HCT116 (cell line): ENCODE measurements at places on chromosomes 11 and 22.

DNA sequence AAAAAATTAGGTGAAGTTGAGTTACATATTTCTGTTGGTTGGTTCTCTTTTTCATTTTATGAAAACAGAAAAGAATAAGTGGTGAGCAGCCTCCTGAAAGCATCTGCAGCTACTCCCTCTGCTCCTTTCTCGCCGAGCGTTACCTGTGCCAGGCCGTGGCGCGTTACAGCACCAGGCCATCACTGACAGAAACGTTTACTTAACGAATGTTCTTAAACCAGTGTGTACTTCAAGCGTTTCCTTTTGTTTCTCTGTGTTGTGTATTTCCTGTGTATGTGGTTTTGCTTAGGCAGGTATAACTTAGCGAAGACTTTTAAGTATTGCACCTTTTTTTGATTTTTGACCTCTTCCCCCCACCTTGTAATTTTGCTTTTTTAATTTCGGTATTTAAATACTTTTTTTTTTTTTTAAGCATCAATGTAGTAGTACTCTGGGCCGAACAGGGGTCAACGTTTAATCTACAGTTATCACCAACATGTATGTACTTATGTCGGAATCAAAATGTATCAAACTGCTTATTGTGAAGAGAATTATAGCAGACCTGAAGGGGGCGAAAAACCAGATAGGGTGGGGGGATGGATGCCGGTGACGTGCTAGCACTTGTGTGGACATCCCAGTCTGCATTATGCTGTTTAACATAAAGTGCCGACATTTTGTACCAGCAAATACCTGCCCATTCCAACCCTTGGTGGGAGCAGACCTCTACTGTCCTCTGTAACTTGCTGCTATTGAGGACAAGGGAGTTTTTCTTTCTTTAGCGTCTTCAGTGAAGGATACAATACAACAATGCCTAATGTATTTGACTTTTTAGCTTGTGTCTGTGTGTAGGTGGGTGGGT, 21.6 kb upstream of the ADSL start:
- no peak for DNase-seq

GRCh38 chr22:46450931-46451561, 86.4 kb downstream of the CELSR1 start:
- no peak for DNase-seq

- DNase-seq: no peak
Observed at GRCh38 chr11:798093-798713, at the start of gene SLC25A22. Gene SLC25A22, minus strand, starts transcription at chr11:798281. Its CDS starts 3,275 bp downstream, at chr11:795006.

DNA sequence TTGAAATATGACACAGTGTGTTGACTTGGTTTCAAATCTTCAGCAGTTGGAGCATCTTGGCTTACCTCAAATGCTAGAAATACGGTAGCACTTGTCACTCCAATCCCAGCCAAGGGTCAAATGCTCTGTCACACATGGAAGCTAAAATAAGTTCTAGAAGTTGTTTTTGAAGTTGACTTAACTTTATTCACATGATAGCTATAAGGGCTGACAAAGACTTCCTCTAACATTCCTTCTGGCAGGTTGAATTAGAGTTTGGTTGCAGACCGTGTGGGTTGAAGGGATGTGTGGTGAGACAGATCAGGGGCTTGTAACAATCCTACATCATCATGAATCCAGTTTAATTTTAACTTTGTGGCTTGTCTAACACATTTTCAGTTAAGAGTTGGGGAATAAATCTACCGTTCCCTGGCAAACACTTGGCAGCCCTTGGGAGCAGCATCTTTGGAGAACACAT, 4.6 kb downstream of the SLN start:
- DNase-seq: no peak

GRCh38 chr11:101127197-101127698, 2.4 kb downstream of the PGR start:
- DNase-seq: no peak

GRCh38 chr11:114209904-114210303, 86.3 kb upstream of the NNMT start:
- DNase-seq: no peak

GRCh38 chr22:49838771-49839717, 11.4 kb upstream of the BRD1 start:
- no peak for DNase-seq

DNA sequence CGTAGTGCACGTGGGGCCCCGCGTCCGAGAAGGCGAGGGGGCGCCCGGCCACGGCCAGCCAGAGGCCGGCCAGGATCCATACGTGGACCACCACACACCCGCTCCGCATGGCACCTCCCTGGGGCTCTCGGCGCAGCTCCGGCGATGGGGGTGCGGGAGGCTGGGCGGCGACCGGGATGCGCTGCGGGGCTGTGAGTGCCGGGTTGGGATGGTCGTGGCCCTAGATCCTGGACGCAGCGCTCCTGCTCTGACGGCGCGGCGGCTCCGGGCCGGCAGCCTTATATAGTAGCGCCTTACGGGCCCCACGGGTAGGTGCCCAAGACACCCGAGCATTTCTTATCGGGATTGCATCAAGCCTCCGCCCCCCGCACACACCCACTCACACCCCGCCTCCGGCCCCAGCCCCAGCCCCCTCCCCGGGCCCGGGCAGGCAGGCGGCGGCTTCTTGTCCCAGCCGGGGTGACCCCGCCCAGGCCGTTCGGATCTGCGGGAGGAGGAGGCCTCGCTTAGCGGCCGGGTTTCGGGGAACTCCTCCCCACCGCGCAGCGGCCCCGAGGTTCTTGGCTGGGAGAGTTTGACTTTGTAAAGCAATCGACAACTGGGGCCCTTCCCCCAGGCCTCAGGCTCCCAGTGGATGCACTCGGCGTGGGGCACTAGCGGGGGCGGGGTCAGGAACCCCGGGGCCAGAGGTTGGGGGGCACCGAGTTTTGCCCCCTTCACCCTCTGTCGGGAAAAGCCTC, at the start of gene FGF19:
Gene FGF19, minus strand, starts transcription at position 255 of the 740 bp plus-strand sequence. Its CDS starts 146 bp downstream, at position 109.
- no peak for DNase-seq

DNA sequence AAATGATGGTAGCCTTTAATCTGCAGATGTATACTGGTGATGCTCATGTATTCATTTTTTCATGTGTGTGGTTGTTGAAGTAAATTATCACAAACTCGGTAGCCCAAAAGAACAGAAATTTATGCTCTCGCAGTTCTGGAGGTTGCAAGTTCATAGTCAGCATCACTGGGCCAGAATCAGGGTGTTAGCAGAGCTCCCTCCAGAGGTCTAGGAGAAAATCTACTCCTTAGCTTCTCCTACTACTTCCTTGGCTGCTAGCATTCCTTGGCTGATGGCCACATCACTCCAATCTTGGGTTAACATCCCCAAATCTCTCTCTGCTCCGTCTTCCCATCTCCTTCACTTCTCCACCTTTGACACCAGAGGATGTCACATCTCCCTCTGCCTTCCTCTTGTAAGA, 45.3 kb upstream of the GALNT18 start:
- DNase-seq: no peak

- no peak for DNase-seq
Observed at GRCh38 chr11:19828382-19829108, 115.9 kb downstream of the NAV2 start.

- DNase-seq: no peak
Observed at GRCh38 chr22:41302021-41302767, 869 bp downstream of the ZC3H7B start.

GRCh38 chr11:125272821-125273220, 108.3 kb downstream of the PKNOX2 start:
- DNase-seq: no peak

DNA sequence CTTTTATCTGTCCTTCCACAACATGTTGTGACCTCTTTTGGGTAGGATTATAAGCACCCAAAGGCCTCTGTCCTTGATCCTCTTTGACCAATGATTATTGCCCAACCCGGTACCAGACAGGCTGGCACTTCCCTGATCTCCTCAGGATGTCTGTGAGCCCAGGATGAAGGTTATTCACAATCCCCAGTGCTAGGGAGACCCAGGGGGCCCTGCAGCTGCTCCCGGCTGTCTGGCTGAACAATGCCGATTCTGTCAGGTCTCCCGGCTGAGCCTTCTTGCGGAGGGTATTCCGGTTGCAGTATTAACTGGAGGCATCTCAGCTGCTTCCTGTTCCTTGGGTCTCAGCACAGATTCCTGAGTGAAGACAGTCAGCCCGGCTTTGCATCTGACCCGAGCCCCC, 71.2 kb upstream of the CDON start:
- DNase-seq: no peak

GRCh38 chr11:67309166-67309565, 5.8 kb downstream of the SSH3 start:
- DNase-seq: no peak

DNA sequence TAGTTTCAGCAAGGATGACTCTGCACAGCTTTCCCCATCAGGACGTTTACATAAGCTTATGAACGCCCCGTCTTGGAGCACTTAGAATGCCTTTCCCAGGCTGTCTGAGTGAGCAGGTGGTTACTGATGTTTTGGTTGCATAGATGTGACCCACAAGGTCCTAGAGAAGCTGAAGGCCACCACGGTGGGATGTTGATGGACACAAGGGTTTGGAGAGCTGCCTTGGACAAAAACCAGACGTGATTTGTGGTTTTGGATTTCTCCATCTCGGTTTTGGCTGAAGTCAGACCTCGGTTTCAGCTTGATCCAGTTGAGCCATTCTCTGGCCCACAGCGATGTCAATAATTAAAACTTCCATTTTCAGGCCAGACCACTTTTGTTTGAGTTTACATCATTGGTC, 151.9 kb downstream of the LDLRAD3 start:
- no peak for DNase-seq

- DNase-seq: no peak
Observed at GRCh38 chr11:36352922-36353321, 56.8 kb downstream of the PRR5L start.

- DNase-seq: no peak
Observed at GRCh38 chr11:126185259-126186024, 26.0 kb downstream of the RPUSD4 start.

- DNase-seq: no peak
Observed at GRCh38 chr11:35160246-35160824, 21.4 kb downstream of the CD44 start.

DNA sequence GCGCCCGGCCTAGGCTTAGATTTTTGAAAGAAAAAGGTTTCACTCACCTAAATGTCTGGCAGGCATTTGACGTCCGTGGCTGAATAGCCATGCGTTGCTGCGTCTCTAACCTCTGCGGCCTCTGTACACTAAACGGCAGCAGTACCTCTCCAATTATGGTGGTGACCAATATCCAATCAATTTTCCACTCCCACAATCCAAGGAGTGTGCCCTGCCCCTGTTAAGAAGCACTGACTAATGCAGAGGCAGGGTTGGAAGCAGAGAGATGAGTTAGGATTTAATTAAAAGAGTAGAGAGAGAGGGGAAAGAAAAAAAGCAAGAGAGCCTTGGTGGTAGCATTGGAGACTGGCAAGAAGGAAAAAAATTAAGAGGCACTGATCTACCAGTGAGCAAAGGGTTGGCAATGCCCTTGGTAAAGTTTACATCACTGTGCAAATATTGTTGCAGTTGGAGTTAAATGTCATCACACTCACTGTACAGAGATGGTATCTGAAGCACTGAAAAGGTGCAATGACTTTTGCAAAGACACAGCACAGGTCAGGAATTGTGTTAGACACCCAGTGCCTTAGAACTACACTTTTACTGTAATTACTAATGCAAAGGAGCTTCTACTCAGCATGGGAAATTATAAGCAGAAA, 526.7 kb downstream of the NTM start:
- DNase-seq: no peak

DNA sequence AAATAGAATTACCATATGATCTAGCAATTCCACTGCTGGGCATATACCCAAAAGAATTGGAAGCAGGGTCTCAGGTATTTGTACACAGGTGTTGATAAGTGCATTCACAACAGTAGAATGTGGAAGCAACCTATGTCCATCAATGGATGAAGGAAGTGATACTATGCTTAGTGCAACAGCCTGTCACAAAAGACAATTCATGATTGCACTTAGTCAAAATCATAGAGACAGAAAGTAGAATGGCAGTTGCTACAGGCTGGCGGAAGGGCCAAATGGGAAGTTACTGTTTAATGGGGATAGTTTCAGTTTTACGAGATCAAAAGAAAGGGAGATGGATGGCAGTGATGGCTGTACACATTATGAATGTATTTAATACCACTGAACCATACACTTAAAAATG, 42.0 kb downstream of the SGSM3 start:
- no peak for DNase-seq

DNA sequence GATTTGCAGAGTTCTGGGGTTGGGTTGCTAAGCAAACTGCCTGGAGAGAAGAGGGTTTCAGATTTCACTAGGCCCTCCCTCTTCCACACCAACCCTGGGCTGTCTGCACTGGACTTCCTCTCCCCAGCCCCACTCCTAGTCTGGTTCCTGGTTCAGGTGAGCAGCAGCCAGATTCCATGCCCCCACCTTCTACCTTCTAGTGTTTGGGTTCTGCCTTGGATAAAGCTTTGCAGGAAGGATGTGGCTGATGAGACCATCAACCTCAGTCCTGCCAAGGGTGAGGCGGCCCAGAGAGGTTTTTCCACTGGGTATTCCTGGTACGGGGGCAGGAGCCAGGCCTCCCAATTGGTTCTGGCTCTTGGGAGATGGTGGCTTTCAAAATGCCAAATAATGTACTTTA, 68.3 kb downstream of the BCR start:
- no peak for DNase-seq

DNA sequence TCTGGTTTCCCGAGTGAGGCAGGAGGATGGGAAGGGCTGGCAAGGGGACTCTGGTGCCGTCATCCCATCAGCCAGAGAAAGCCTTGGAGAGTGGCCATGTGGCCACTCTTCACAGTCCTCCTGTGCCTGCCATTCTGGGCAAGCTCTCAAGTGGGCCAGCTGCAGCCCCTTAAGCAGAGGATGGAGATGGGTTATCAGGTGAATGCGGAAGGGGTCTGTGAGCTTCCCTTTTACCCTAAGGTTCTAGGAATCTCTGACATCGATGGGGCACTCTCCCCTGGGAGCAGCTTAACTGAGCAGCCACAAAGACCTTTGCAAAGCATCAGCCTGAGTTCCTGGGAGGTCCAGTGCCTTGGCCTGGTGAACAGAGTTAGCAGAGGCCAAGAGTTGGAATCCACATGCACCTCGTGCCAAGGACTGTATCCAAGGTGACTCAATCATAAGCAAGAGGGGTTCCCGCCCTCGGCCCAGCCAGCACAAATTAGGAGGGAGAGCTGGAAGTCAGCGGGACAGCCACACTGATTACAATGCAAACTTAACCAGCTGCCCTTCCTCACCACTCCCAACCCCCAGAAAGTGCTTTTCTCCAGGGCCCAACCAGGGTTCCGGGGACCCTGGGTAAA, 193.6 kb downstream of the BUD13 start:
- no peak for DNase-seq

- no peak for DNase-seq
Observed at GRCh38 chr22:22427542-22428065, 80.9 kb downstream of the ZNF280B start.

DNA sequence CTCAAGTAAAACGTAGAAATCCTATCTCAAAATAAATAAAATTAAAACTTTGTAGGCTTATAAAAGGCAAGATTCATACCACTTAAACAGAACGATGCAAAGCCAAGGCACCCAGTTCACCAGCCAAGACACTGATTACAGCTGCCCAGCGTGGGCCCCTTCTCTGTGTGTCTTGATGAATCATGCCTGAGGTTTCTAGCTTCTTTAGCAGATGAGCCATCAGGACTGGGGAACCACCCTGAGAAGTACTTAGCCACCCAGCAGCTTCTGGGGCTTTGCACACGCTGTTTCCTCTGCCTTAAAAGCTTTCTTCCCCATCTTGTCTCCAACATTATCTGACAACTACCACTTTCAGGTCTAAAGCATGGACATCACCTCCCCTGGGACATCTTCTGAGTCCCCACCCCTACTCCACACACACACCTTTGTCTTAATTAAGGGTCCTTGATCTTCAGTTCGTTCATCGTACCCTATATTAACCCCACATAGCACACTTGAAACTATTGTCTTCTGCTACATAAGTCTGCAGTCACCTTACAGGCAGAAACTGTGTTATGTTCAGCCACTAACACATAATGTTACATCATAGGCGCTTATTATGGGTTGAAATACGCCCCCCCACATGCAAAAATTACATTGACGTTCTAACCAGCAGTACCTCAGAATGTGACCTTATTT, 8.7 kb upstream of the LAYN start:
- peak; percentile 3 for DNase-seq
